ENCODE measurements at places on chromosomes 6 and 20.

DNA sequence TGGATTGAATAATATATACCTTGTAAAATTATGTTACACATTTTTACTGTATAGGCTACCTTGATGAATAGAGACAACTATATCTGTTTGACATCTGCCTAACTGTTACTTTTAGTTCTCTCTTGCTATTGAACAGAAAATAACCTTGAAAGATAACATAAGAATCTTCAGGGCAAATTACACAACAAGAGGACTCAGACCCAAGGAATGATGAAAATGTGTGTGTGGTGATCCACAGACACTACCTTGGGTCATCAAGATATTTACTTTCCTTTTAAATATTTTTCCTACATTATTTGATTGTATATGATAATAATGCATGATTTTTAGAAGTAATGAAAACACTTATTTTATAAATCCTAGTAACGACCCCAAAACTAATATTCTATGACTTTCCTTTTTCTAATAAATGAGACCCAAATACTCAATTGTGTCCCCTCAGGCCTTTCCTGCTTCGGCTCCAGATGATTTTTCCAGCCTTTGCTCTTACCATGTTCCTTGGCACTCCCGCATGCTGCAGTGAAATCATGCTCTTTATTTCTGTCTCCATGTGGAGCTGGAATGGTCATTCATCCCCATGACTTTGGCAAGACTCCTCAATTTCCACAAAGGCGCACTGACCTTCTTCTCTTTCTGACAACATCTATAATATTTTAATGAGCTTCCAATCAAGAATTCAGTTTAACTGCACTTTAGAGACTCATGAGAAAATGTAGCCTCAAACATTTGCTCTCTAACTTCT is 187.6 kb downstream of the EPM2A start:
- DNase-seq = no peak

GRCh38 chr6:105097288-105097687 is 82.5 kb downstream of the POPDC3 start:
- no peak for DNase-seq

DNA sequence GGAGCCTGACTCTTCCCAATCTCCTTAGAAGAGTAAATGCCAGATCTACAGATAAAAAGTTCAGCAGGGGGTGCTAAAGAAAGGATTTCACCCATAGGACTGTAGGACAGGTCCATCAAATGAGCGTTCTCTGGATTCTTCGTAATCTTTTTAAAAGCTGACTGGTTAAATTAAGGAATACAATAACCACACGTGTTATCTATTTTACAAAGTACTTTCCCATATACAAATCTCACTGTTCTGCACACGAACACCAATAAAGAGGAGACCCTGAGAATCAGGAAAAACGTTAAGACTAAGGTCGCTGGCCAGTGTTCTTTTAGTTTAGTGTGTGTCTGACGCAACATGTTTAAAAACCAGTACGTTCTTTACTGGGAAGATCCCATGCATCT is 542 bp downstream of the TUBE1 start:
- no peak for DNase-seq

GRCh38 chr6:136773473-136773796 is 18.8 kb downstream of the MAP3K5 start:
- no peak for DNase-seq

DNA sequence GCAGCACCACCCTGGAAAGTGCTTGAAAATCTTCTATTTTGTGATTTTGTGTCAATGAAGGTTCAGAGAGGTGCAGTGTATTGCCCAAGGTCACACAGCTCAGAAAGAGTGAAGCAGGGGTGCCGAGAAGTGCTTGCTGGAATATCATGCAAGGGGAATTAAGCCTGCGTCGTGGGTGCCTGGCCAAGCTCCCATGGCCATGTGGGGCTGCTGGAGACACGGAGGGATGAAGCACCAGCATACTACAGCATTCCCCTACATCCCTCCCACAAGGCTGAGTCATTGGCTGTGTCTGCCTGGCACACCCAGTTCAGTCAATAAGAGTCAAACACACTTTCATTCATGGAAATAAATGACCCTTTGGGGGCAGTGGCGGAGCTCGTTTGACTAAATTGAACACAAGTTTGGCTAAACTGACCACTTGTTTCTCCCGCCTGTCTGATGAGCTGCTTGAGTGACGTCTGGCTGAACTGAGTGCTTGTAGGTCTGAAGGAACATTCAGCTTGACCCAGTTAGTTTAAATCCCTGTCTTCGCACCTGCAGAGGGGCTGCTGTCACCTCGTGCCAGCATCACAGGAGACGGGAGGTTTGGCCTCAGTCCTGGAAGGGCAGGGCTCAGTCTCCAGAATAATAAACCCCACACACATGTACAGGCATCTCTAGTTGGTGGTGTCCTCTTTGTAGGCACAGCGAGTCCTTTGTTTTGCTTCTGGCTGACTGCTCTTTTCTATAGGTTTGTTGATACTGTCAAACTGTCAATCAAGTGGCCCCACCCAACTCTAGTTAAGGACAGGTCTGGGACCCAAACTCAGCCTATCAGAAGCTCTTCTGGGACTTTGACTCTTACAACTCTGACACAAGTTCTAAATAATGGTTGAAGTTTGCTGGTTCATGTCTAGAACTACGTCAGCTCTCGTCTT is 8.4 kb upstream of the TGM2 start:
- no peak for DNase-seq

DNA sequence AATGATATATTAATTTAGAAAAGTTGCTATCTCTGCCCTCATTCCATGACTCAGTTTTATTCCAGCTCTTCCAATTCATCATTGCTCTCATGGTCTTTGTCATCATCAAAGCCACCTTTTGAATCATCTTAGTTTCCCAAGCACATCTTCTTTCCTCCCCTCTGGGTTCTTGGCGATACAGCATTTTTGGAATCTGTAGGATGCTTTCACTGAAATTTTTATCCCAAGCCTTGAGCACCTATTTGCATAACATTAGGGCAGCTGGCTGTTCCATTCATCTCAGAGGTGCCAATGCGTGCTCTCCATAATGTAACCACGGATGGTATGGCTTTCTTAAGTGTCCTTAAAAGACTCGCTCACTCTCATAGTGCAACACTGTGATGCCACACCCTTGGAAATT is 100.4 kb downstream of the SNX5 start:
- DNase-seq = no peak

DNA sequence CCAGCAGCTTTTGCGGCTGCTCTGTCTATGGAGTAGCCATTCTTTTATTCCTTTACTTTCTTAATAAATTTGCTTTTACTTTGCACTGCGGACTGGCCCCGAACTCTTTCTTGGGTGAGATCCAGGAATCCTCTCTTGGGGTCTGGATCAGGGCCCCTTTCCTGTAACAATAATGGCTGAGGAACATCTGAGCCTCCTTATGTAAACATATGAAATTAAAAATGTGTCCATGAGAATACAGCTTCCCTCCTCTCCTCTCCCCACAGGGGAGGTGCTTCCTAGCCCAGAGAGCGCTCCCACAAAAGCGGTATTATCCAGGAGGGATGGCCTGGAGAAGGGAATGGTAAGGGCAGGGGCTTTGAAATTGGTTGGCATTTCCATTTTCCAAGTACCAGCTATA is 81.1 kb downstream of the PSMG4 start:
- DNase-seq = no peak

- no peak for DNase-seq
These were observed 55.1 kb downstream of the MYLK4 start for GRCh38 chr6:2695454-2696095.

GRCh38 chr6:116084284-116084683 is 16.4 kb upstream of the NT5DC1 start:
- no peak for DNase-seq

DNA sequence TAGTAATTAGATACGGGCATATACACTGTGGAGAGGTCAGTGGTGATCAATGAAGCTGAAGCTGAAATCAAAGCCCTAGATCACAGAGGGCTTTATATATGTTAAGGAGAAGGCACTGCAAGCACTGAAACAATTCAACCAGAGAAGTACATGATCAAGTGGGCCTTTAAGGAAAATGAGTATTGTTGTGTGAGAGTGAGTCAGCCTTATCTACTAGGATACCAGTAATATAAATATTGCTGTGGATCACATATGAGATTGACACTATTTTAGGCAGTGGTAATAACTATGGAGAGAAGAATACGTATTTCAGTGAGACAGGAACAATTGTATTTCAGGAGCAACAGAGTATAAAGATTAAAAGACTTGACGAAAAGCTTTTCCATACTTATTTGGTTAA is 1172.2 kb upstream of the GJE1 start:
- no peak for DNase-seq

- no peak for DNase-seq
These were observed 474.4 kb downstream of the CD83 start for GRCh38 chr6:14591998-14592397.

DNA sequence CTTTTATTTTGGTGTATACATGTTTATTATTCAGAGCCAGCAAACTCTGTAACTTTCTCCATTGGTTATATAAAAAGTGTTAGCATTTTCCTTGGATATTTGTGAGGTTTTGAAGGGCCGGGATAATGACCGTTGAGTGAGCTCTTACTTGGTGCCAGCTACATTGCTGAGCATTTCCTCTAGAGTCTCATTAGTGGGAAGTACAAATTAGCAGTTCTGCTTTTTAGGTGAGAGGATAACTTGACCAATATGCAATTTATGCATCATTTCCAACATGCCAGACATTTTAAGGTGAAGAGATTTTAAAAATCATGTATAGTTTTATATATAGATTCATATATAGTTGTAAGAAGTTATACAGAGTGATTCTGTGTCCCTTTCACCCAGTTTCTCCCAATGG is 84.3 kb downstream of the CARMIL1 start:
- no peak for DNase-seq

DNA sequence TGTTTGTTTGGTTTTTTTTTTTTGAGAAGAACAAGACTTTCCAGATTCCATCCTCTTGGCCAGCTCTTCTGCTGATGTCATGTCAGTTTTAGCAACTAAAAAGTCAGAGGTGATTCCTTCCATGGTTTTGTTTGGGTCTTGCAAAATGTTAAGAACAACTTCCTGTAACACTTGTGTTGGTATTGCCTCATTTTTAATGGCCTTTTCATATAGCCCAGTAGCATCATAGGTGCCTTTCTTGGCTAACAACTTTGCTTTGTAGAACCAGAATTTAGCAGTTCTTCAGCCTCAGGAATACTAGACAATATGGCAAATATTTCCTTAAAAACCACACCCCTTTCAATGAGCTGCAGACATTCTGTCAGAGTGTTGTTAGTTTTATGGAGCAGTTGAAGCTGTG is 99.5 kb upstream of the SIRPG start:
- DNase-seq = no peak

DNA sequence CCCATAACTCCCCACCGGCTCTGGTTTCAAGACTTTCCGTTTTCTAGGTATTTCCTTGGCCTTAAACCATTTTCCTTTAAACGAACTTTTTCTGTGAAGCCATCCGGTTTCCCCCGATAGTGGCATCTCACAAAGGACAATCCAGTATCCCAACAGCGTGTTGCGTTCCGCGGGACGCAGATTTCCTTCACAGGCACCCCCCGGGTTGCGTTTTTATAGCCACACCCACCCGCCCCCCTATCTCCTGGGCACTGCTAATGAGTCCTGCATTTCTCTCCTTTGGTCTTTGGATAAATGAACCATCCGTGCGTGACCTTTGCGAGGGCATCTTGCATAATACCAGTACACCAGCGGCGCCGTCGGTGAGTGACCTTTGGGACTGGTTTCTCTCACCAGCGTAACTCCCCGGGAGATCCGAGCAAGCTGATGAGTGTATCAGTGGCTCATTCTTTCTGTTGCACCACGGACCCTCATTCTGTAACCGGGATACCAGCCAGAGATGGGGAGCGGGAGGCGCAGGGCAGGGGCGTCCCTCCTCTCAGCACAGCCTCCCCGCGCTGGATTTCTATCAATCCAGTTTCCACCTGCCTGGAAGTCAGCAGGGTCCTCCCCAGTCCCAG is 586 bp upstream of the NQO2 start:
- peak; percentile 40 for DNase-seq

DNA sequence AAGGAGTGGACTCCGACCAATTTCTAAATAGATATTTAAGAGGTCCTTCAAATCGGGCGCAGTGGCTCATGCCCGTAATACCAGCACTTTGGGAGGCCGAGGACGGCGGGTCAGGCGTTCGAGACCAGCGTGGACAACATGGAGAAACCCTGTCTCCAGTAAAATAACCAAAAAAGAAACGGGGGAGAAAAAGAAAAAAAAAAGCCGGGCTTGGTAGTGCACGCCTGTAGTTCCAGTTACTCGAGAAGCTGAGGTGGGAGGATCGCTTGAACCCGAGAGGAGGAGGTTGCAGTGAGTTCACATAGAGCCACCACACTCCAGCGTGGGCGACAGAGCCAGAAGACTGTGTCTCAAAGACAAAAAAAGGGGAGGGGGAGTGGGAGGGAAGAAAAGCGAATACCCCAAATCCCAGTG is 53.3 kb upstream of the HFE start:
- no peak for DNase-seq

GRCh38 chr6:351011-351866 is 40.3 kb upstream of the IRF4 start:
- no peak for DNase-seq

DNA sequence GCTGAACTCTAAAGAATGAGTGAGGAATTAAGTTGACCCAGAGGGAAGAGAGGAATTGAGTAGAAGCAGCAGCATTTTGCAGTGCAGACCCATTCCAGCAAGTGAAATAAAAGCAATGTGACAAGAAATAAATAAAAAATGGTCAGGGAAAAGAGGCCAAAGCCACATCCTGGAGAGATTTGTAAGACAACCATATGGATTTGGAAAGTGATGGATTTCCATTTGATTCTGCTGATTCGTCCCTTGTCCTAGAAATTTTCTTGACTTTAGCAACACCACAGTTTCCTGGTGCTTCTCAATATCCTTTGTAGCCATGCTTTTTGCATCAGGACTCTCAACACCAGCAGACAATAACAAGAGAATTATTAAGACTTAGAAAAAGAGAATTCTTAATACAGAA is 29.8 kb downstream of the ANKEF1 start:
- no peak for DNase-seq

- no peak for DNase-seq
These were observed 40.0 kb upstream of the KCNK16 start for GRCh38 chr6:39362487-39362865.

- no peak for DNase-seq
These were observed 59.4 kb downstream of the UBE2V1 start for GRCh38 chr20:50053362-50054230.

DNA sequence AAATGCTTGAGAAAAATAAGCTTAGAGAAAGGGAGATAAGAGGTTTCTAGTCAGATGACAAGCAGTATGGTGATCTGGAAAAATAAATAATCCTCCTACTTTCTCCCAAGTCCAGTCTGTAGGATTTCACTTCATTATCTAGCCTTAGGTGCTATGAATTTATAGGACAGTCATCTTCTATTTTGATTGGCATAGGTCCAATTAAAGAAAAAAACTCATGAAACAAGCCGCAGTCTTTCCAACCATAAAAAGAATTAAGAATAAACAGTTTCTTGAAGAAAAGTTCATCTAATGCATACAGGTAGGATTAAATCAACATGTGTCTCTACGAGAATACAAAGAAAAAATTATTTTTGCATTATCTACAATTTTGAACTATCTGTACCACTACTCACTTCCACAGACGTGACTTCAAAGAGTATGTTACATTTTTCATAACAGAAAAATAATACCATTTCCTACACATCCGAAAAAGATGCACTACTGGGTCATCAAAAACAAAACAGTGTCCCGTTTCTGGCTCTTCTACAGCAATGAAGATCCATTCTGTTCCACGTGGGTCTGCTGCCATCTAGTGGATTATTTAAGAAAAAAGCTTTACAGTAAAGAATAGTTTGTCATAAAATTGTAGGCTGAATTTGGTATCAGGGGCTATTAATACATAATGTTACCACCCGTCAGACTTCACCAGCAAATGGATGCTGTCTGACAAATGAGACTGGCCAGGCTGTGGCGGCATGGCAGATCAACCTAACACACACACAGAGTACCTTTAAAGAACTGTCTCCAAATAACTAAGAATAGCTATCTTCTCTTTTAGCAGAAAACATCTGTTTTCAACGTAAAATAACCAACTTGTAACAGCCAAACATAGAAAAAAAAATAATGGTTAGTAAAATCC is 28.9 kb downstream of the STX7 start:
- no peak for DNase-seq

All from stimulated activated CD4-positive, alpha-beta T cell treated with anti-CD3 and anti-CD28 coated beads, Interleukin-12 subunit alpha, Interleukin-12 subunit beta, amount 100 ng/mL, for 24 hours (primary cell).